Keratinocyte (primary cell): ENCODE measurements at places on chromosomes 11 and 22.

DNA sequence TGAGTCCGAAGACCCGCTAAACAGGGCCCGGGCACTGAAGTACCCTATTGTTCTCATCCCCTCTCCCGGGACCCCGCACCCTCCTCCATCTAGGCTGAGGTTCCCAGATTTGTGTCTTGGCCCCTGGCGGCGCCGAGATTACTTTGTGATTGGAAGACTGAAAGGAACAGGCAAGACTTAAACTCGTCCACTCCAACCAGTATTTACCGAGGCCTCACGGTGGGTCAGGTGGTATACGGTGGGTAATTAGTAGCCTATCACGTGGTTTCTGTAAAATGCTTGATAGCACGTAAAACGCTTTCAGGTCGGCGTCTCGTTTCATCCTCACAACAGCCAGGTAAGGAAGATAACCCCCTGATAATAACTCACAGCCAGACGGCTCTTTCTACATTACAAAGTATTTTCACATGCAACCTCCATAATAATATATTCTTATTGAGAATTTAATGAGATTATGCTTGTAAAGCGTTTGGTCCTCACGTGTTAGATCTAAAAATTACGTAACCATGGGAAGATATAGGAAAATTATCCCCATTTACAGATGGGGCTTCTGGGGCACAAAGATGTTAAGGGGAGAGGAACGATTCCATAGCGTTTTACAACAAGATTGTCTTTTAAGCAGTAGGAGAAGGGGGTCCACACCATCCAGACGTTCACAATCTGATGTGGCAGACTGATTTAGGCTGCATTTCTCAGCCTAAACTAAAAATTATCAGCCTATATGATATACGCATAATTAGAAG lies 642 bp upstream of the PIK3C2A start:
- DNase-seq = peak; percentile 33

DNA sequence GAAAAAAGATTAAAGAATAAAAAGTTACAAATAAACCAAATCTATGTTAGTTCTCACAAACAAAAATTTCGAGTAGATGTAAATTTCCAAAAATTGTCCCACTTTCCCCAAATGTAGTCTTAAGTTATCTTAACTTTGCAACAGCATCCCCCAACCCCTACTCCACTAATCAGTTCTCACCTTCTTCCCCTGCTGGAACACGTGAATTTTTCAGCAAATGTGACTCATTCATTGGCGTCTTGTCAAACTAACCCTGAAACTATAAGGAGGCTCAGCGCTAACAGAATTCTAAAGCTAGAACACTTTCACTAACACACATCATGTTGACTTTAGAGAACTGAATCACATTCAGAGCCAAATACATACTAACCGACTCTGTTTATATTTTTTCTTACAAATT lies 46.1 kb downstream of the PHF21A start:
- peak; percentile 41 for DNase-seq

DNA sequence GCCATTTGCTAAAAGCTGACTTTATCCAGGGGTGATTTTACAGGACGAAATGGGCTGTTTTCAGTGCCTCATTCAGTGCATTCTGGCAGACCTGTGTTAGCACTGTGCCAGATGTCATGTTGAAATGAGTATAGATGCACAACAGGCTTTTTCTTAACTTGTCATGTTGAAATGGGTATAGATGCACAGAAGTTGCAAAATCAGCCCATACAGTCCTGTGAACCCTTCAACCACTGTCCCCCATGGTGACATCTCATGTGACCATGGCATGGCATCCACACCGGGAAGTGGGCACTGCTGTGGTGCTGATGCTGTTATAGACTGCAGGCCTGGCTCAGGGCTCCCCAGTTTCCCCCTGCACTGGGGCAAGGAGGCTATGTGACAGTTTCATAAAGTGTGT lies 2.5 kb downstream of the TALDO1 start:
- no peak for DNase-seq

GRCh38 chr22:46594947-46595298 lies 25.3 kb upstream of the GRAMD4 start:
- no peak for DNase-seq

- DNase-seq = no peak
These were observed 9.9 kb downstream of the CTSC start for GRCh38 chr11:88327462-88328143.

- DNase-seq = no peak
These were observed 29.4 kb upstream of the UBASH3B start for GRCh38 chr11:122625976-122626665.

DNA sequence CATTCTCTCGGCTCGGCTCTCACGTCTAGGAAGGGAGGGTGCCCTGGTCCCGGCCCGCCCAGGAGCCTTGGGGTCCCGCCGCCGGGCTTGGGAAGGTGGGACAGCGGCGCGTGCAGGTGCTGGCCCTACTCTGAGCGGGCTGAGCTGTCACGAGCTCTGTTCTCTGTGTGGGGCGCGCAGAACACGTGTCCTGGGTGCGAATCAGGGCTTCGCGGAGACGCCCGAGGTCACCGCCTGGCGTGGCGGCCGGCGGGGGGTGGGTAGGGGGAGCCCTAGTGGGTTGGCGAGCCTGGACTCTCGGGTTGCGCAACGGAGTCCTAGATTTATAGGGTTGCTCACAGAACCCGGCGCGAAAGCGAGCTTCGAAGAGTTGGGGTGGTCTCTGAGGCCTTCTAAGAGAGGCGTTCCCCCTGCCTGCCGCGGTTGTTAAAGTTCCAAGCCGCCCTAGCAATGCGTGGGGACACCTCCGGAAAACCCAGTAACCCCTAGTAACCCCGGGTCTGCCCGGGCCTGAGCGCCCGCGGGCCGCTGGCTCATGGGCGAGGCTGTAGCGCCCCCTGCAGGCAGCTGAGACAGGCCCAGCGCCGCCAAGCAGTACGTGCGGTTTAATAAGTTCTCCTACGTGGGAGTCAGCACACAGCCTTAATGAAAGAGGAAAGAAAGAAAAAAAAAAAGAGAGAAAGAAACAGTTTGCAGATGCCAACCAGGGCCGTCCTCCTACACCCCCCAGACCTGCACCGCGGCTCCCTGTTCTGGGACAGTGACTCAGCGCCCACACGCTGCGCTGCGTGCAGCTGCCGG lies 2.7 kb downstream of the ADM start:
- DNase-seq = no peak

- no peak for DNase-seq
These were observed 20.4 kb downstream of the C22orf23 start for GRCh38 chr22:37932821-37933578.

DNA sequence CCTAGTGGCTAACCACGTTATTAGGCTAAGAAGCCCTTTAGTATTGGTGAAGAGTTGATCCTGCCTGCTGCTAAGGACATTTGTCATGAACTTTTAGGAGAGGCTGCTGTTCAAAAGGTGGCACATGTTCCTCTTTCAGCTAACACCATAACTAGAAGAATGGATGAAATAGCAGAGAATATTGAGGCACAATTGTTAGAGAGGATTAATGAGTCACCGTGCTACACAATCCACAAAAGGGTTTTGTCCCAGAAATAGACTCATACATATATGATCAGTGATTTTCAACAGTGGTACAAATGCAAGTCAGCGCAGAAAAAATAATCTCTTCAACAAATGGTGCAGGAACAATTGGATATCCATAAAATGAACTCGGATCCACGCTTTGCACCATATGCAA lies 7.0 kb upstream of the MSANTD2 start:
- DNase-seq = no peak
